ENCODE measurements at places on chromosomes 7 and 10. TPM values are rescaled to one million over a fixed set of nuclear protein-coding genes. Genes with fewer than 3 reads are reported as not detected.

AGBL3 gene
- 1.1 TPM for total RNA-seq

AKR1C1 gene
- 3.1 TPM for total RNA-seq

GIMAP8 gene
- total RNA-seq, result not detected

RASA4B gene
- 1.2 TPM for total RNA-seq

OIT3 gene
- total RNA-seq, result not detected

NRCAM gene
- total RNA-seq, result 14.6 TPM

RELN gene
- 0.02 TPM for total RNA-seq

RNLS gene
- total RNA-seq, result not detected

CTAGE8 gene
- not detected for total RNA-seq

DNA sequence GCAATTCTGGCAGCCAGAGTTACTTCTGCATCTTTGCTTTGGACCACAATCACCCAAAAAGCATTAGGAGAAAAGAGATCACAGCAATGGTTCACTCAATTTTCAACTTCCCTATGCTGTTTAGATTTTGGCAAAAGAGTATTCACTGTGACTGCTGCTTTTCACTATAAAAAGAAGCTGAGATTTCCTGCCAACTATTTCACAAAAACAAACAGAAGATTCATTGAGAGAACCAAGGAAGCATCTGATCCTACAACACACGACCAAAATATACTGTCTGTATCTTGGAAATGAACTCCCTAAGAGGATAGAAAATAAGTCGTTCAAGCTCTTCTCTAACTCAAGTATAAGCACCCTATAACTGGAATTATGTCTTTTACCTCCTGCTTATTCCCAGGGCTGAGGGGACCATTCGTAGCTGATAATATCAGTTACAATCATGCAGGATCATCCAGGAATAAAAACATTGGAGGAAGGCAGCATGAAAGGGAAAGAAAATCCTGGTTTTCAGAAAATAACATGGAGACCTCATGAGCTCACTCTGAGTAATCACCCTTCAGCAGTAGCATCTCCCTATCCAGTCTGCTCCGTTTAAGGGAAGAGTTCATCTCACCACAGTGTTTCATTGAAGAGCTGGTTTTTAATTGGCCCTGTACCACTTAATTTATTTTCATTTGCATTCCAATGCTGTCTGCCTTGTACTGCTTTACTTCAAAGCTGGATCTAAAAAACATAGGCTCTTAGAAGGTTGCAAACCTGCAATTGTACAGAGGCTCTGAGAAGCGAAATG lies 256.2 kb downstream of the PAXIP1 start:
- DNase-seq, result peak; percentile 21

GRCh38 chr7:151086802-151087244 lies 548 bp downstream of the AGAP3 start:
- no peak for DNase-seq

- peak; percentile 69 for DNase-seq
Observed at GRCh38 chr7:54932818-54933543, 85.8 kb upstream of the EGFR start.

GRCh38 chr10:31134311-31134952 lies 102.8 kb upstream of the ZNF438 start:
- peak; percentile 87 for DNase-seq

DNA sequence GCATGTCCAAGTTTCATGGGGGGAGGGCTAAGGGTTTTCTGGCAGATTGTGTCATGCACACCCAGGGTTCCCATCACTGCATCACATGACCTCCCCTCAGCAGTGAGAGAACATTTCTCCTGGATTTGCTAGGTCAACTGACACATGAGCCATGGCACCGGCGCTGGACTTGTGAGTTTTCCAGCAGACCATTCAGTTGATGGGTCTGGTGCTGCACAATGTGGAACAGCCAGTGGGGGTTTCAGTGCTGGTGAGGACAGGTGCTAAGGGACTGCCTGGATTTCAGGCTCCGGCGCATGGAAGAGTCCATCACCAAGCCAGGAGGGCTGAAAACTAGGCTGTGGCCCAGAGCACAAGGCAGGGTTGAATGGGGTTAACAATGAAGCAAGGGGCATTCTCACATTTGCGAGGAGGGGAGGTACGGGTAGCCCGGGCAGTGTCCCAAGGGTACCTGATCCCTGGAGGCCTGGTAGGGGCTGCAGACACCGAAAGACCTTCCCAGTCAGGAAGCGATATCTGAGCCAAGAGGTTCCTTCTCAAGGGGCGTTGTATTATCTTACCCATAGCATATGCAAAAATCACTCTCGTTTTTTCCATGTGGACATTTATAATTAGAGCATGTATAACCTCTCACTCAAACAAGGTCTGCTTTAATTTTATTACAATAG lies 203.0 kb downstream of the TNS3 start:
- DNase-seq, result no peak

GRCh38 chr7:593324-594115 lies 73.9 kb upstream of the PDGFA start:
- DNase-seq, result no peak

DNA sequence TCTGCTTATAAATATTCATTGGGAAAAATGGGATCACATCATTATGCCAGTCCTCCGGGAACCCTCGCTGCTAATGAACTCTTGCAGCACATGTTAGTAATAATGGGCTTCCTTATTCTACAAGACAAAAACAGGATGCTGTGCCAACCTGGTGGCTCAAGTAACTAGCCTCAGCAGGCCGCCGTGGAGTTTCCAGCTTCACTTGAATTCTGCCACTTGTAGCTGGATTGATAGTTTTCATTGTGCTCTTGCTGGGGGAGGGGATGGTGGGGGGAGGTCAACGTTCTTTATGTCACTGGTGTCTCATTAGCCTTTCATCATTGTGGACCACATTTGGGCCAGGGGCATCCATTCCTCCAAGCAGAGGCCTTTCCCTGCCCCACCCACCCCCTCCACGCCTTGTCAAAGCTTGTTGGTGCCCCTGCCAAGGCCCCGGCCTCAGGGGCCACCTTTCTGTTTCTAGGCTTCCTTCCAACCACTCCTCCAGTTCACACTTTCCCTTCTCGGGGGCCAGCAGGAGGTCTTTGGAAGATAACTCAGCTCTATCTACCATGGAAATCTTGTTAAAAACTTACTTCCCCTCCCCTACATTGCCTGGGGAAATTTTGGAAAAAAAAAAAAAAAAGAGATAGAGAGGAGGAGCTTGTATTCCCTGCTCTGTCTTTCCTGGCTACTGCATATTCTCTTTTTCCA lies 153.9 kb downstream of the BMPER start:
- DNase-seq, result no peak

DNA sequence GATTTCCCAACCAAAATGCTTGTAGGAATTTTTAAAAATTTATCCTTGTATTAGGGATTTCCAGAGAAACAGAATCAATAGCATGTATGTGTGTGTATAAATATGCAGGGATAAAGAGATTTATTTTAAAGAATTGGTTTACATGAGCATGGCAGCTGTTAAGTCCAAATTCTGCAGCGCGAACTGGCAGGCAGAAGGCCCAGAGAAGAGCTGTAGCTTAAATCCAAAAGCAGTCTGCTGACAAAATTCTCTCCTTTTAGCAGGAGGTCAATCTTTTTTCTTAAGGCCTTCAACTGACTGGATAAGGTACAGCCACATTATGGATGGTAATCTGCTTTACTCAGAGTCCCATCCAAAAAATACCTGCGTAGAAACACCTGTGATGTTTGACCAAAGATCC lies 42.0 kb downstream of the PRR15 start:
- no peak for DNase-seq

DNA sequence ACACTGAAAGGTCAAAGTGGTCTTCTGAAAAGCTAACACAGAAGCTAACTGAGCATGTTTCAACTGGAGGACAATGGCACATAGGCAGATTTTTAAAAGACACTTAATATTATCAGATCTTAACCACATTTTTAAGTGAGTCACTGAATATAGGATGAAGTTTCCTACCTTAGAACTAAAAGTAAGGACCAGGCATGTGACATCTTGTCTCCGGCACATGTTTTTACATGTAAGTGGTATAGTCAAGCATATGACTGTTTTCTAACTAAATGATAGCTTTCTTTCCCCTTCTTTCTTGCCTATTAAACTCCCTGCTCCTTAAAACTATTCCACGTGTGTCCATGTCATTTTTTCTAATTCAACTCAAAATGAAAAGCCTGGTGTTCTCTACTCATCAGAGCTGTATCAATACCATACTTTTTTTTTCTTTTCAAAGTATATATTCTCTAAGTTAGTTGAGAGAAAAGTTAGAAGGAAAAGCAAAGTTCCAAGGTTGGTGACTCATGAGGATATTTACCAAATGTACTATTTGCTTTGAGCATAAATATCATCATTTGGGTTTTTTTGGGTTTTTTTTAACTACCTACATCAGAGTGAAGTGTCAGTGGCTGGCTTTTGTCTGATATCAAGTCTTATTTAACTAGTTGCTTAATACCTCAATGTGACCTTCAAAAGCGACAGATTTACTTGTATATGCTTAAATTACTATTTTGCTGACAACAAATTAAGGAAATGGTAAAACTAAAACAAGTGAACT lies 127.5 kb downstream of the CRPPA start:
- DNase-seq, result no peak

DNA sequence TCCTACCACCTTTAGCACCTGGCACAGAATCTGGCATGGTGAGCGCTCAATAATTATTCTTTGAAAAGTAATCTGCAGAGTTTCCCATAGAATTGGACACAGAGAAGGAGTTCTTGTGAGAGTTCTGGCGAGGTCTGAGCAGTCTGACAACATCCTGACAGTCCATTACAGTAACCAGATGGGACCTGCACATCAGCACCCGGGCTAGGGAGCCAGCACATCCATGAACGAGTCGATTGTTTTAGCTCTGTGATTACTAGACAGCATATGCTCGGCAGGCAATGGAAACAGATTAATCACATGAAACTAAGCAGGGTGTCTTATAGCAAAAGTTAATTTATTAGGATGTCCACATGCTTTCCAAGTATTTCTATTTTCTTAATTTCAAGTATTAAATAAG lies 96.7 kb downstream of the SEMA3D start:
- no peak for DNase-seq

DNA sequence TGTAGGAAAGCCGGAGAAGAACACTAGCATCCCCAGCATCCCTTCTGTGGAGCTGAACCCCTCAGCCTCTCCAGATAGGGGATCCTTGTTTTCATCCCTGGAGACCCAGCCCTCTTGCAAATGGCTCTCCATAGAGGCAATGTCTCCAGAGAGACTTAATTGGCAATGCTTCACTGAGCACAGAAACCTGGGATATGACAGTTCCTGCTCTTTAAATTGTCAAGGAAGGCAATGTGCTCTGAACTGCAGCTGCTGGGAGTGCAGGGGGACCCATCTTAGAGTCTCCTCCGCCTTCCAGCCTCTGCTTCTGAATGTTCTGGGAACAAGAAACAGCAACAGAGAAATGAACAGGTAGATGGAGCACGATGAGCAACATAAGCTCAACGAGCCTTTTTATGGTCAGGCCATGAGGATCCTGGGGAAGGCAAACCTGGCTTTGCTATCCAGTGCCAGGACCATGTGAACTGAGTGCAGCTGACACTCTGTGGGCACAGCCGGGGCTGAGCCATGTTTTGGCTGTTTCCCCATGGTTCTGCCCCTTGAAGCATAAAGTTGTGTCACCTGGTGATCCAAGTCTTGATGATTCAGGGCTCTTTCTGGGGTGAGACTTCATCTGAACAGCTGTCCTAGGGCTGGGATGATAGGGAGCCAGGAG lies 481.0 kb downstream of the PLXNA4 start:
- DNase-seq, result no peak

DNA sequence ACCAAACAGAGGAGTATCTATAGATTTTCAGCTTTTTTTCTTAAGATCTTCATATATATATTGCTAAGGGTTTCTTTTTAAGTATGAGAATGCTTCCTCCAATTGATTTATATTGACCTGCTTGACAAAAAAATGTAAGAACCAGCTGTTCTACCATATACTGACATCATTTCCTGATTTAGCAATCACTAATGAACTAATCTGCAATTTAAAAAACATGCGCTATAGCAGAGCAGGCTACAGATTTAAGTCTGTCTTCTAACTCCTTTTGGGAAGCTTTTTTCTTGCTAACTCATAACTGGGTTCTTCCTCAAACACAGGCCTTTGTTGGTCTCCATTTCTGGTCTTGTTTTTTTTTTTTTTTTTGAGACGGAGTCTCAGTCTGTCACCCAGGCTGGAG lies 33.2 kb downstream of the ABCC2 start:
- no peak for DNase-seq

GRCh38 chr10:33070101-33070500 lies 112.1 kb upstream of the ITGB1 start:
- DNase-seq, result no peak

- DNase-seq, result no peak
Observed at GRCh38 chr7:70940597-70940996, 191.3 kb upstream of the GALNT17 start.

DNA sequence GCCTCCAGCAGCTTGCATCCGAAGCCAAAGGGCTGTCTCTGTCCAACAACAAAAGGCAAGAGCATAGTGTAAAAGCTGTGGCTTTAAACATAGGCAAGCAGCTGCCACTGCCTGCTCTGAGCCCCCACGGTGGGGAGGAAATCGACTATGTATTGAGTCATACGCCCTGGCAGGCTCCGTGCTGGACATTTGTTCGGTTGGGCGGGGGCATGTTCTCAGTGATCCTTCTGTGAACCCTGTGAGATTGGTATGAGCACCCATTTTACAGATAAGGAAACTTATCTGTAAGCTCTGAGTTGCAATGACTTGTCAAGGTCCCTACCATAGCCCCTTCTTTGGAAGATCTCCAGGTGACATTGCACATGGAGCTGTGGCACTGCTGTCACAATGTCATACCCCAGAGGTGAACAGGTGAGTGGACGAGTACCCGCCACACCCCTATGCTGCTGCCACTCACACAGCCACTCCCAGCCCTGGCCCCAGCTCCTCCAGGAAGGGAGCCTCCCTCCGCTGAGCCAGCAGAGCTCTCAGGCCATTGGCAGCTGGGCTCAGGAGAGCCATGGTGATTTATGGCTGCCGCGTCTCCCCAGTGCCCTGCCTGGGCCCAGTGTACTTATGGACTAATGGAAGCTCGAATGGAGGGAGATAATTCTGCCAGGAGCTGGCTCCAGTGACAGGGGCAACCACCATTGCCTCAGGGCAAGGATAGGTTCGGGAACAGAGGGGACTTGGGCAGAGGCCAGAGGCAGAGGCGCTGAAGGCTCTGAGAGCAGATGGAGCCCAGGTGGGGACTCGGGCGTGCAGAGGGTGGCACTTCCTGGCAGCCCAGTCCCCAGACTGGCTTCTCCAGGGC lies 43.7 kb downstream of the UNC5B start:
- DNase-seq, result peak; percentile 86

- DNase-seq, result no peak
Observed at GRCh38 chr7:29844559-29844958, 38.3 kb downstream of the WIPF3 start.

Measured in HT1080 (cell line).